ENCODE measurements at places on chromosomes 7 and 10.

GRCh38 chr10:49035920-49036319 is 79.4 kb downstream of the VSTM4 start:
- no peak for DNase-seq

GRCh38 chr10:17954861-17955260 is 3.1 kb downstream of the SLC39A12 start:
- no peak for DNase-seq

DNA sequence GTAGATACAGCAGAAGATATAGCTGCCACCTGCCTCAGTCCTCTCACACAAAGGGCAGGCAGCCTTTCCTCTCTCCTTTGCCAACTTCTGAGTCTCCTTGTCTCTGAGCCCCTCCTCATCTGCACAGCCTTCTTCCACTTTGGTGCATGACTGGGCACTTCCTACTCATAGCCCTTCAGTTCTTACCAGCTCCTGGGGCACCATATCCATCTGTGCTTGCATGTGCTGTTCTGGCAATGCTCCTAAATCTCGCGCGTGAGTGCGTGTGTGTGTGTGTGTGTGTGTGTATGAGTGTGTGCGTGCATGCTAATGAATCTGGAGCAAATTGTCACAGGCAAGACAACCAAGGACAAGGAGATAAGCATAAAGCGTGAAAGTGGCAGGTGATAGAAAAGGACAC is 1271.6 kb upstream of the SORCS1 start:
- no peak for DNase-seq

- DNase-seq = no peak
These were observed 119.8 kb downstream of the TWIST1 start for GRCh38 chr7:18997477-18998150.

DNA sequence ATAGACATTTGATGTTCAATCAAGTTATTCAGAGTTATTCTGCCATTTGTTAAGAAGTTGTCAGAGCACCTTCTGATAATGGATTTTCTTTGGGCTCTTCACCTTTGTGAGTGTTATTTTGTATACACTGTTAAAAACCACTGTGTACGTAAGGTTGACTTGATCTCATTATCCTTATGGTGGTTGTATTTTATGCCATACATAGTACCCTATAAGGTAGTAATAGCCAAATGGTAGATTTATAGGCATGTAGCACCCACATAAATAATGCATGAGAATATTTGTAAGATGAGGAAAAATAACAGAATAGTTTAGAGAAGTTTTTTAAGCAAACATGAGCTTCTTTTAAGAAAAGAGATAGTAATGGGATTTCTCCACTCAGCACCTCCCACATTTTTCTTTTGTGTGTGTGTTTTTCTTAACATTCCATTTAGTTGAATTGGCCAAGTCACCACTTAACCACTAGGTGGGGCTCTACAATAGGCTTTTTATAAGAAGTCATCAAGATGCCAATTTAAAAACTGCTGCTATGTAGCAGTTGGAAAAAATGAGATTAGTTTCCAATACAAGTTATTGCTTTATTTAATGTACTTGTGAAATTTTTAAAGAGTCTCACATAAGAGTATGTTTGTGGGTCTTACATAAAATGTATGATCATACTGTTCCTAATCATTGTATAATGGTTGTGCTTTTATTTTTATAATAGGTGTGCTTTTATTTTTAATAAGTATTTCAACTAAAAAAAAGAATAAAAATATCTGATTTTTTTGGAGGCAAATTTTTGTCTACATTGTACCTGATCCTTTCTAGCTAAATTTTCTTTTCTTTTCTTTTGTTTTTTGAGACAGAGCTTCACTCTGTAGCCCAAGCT is 41.1 kb upstream of the STMP1 start:
- DNase-seq = peak; percentile 12

DNA sequence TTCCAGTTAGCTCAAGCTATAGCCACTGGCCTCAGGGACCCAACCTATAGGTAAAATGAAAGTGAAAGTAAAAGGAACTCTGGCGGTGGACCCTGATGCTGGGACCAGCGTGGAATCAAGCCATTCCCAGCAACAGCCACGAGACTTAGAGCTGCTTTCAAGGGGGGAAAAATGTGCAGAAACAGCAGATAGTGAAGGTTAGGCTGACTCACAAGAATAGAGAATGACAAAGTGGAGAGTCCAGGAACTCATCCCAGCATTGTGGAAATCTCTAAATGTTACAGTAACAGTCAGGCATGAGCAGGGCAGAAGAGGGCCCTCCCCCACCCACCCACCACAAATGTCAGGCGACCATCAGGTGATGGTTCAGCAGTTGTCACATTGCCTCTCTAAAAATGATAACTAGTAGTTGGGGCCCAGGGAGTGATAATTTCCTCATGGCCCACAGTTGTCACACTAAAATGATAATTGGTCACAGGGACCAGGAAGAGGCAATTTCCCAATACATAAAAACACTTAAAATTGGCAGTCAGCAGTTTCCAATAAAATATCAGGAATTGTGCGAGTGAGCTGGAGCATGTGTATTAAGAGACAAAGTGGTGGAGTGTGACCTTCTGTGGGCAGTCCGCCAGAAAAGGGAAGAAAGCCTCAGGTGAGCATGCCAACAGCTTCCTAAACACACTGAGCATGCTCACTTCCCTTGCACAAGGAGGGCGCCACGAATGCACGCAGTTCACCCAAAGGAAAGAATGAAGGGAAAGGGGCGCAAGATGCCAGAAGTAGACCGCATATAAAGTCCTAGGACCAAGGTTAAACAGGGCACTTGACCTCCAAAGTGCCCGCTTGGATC is 129.8 kb upstream of the PPP1R3A start:
- DNase-seq = no peak

GRCh38 chr7:95550546-95550945 is 45.8 kb downstream of the PDK4 start:
- no peak for DNase-seq

Measured in activated T-cell treated with anti-CD3 and anti-CD28 coated beads, Interleukin-2, amount 50 U/mL, for 72 hours (primary cell).